ENCODE measurements at places on chromosomes 6 and 20.

GRCh38 chr6:4624726-4625125 lies 151.5 kb upstream of the CDYL start:
- DNase-seq, result no peak

DNA sequence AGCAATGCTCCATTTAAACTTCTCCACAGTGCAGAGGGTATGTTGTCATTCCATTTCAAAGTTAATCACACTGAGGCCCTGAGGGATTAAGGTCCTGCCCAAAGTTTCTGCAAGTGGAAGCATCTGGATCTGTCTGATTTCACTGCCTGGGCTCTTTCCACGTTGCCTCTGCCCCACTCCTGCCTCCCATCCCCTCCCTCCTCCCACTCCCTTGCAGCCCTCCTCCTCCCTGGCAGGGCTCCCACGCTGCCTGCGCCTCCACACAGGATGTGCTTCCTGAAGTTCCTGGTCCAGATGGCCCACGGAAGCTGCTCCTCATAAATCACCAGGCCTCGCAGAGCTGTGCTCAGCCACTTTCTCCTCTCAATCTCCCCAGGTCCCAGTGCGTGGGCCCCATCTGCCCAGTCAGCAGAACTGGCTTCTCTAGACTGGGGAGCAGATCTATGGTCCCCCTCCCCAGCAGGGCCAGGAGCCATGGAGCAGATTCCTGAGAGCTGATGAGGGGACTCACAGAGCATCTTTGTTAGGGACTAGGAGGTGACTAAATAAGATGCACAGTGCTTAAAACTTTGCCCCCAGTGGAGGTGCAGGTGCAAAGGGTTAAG lies 65.4 kb upstream of the MAFB start:
- DNase-seq, result no peak

- no peak for DNase-seq
These were observed 61.7 kb downstream of the GNAS-AS1 start for GRCh38 chr20:58788896-58789544.

DNA sequence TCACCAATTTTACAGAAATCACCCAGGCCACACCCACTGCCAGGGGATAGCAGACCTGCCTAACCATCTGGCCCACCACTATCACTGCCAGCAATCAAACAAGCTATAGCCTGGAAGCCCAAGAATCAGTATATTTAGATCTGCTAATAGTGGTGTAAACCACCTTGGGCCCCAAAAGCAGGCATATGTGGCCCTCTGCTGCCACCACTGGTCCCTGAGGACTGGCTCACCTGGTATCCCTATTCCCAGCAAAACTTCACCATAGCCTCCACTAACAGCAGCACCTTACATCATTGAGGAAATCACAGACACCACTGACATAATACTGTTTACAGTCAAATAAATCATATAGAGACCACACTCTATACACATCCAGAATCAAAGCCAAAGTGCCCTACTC lies 880.4 kb upstream of the MAN1A1 start:
- DNase-seq, result no peak

- no peak for DNase-seq
These were observed 678.6 kb downstream of the MAFB start for GRCh38 chr20:40010483-40010882.

- no peak for DNase-seq
These were observed 21.6 kb downstream of the OGFRL1 start for GRCh38 chr6:71310261-71310660.

- no peak for DNase-seq
These were observed 41.1 kb downstream of the FBXO5 start for GRCh38 chr6:152941746-152942145.

GRCh38 chr6:68990317-68990716 lies 355.2 kb downstream of the ADGRB3 start:
- DNase-seq, result no peak

DNA sequence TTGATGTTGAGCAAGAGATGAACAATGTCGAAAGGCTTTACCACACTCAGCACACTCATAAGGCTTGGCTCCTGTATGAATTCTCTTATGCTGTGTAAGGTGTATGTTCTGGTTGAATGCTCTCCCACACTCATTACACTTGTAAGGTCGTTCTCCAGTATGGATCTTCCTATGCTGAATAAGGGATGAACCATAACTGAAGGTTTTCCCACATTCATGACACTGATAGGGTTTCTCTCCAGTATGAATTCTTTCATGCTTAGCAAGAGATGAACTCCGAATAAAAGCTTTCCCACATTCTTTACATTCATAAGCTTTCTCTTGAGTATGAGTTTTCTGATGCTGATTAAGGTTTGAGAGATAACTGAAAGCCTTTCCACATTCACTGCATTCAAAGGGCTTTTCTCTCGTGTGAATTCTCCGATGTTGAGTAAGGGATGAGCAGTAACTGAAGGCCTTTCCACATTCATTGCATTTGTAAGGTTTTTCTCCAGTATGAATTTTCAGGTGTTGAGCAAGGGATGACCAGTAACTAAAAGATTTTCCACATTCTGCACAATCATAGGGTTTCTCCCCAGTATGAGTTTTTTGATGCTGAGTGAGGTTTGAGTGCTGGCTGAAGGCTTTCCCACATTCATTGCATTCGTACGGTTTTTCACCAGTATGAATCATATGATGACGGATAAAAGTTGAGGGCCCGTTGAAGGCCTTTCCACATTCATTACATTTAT lies 21.1 kb downstream of the ZNF184 start:
- no peak for DNase-seq

DNA sequence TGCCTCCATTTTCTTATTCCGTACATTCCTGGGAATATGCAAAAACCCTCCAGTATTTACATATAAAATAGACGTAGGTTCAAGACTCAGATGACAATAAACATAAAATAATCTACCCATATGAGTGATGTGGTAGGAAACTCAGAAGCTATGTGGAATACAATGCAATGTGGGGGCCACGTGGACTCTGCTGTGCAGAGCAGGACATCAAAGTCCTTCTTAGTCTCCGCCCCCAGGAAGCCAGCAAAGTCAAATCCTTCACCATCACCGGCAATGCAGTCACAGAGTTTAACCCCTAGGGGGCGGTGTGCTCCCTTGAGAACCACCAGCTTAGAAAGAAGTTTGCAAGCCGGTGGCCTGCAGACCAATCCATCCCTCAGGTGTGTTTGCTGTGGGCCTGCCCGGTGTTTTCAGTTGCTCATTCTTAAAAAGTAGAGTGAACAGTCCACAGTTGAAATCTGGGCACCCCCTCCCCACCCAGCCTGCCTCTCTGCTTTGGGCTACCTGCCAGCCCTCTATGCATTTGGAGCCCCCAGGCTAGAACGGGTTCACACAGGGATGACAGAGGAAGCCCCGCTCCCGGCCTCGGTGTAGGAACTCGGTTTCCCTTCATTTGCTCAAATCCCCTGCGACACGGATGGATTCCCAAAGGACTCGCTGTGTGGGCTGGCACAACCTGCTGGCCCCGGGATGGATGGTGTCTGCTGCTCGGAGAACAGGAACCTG lies 59.9 kb downstream of the SULF2 start:
- peak; percentile 81 for DNase-seq

DNA sequence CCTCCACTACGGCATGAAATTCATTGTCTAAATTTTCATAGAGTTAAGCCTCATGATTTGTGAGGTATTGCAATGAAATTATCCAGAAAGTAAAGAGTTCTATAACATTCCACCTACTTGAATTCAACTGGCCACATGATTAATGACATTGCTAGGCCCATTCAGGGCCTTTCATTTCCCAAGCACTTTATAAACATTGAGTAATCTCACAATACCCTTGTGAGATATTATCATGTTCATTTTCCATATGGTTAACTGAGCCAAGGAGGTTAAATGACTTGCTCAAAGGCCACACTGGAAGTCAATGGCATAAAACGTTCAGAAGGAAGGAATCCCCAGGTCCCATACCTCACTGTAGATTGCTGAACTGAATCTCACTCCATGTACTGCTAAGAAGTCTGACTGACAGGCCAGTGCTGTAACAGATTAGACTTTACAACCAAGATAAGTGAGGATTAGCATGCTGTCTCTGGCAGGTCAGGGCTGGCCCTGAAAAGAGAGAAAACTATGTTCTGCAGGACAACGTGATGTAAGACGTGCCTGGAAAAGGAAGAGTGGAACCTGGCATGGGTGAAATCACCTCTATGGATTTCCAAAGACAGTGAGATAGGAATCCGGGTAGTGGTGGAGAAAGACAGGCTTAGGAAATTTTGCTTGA lies 75.9 kb upstream of the SPACA1 start:
- no peak for DNase-seq

DNA sequence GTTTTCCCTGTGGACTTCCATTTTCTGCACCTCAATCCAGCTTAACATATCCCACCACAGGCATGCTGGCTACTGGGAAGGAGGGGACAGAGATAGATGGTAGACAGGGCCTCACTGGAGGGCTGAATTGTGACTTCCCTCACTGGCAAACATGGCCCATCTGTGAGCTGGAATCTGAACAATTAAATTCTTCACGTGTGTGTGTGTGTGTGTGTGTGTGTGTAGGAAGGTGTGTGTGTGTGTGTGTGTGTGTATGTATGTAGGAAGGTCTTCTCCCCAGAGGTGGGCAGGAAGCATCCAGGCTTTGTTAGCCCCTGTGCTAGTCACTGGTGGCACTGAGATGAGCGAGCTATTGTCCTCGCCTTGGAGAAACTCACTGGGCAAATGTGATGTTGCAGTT lies 5.4 kb upstream of the TOX2 start:
- no peak for DNase-seq

- peak; percentile 88 for DNase-seq
These were observed 231.8 kb downstream of the BCKDHB start for GRCh38 chr6:80338201-80338836.

- DNase-seq, result no peak
These were observed 121.7 kb downstream of the TNFRSF21 start for GRCh38 chr6:47187893-47188587.

GRCh38 chr20:23649830-23650417 lies 12.2 kb upstream of the CST3 start:
- DNase-seq, result no peak

DNA sequence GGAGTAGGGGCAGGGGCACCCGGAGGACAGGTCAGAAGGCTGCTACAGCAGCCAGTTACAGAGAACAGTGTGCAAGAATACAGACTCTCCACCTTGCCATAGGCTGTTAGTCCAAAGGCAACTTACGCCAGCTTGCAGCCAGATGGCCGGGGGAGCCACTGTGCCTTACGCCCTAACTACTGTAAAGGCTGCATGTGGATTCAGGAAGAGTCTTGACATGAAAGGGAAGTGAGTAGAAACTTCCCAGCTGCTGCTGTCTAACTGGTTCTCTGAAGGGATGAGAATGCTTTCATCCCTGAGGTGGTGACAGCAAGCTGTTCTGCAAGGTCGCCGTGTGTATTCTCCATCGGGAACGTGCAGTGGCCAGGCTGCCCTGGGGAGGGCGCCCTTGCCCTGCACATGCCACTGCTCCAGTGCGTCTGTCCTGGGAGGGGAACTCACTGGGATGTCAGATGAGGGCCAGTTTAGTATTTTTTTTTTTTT lies 46.1 kb downstream of the LYRM4 start:
- DNase-seq, result peak; percentile 81
